Bronchial epithelial cell (primary cell): ENCODE measurements at places on chromosomes 6 and 20. TPM values are rescaled to one million over a fixed set of nuclear protein-coding genes. Genes with fewer than 3 reads are reported as not detected.

Gene TPX2
- 1.3 and 1.8 TPM in 2 replicates for total RNA-seq

Gene DEF6
- total RNA-seq = 25.0 and 26.0 TPM in 2 replicates

Gene PAX1
- total RNA-seq = not detected in 2 replicates

Gene CPNE5
- not detected in 2 replicates for total RNA-seq

Gene PLA2G7
- not detected in 2 replicates for total RNA-seq

Gene STMND1
- total RNA-seq = not detected in 2 replicates

Gene GRM1
- total RNA-seq = under 0.01 TPM in 1 of 2 replicates, not detected in the other

Gene C6orf163
- total RNA-seq = 1.6 and 3.1 TPM in 2 replicates

Gene FAM209B
- 0.26 TPM in 1 of 2 replicates, not detected in the other for total RNA-seq

Gene DLL1
- 4.1 and 4.7 TPM in 2 replicates for total RNA-seq

Gene EFCAB8
- under 0.01 and 0.38 TPM in 2 replicates for total RNA-seq

Gene PGC
- total RNA-seq = not detected in 2 replicates

Gene ARHGAP18
- 3.1 and 4.5 TPM in 2 replicates for total RNA-seq

Gene AHI1
- 5.5 and 7.8 TPM in 2 replicates for total RNA-seq

Gene PRRT1
- not detected in 2 replicates for total RNA-seq

Gene C20orf202
- total RNA-seq = not detected in 2 replicates

Gene OOEP
- total RNA-seq = not detected in 2 replicates

Gene ASIP
- total RNA-seq = not detected in 2 replicates
